ENCODE measurements at places on chromosomes 4 and X. TPM values are rescaled to one million over a fixed set of nuclear protein-coding genes. Genes with fewer than 3 reads are reported as not detected.

ABCG2 gene
- not detected for polyA plus RNA-seq

DNA sequence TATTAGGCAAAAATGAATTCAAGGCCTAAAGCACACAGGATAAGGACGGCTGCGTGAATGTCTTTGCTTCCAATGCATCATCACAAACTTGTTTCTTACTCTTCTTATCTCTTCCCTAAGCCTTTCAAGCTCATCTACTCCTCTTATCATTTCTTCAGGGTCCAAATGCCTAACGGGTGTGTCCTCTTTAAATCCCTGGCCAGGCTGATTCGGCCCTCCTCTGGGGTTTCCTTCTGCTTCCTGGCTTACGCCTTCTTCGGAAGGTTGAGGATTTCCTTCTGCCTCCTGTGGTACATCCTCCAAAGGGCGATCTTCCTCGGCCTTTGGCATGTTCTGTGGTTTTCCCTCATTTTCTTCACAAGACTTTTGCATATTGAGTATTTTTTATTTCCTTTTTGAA lies 1.3 kb downstream of the TCEAL8 start:
- peak; percentile 61 for DNase-seq

GRCh38 chr4:99190336-99190735 lies 28.7 kb downstream of the ADH6 start:
- no peak for DNase-seq

- DNase-seq, result no peak
Observed at GRCh38 chr4:2281575-2282343, 19.9 kb upstream of the MXD4 start.

DNA sequence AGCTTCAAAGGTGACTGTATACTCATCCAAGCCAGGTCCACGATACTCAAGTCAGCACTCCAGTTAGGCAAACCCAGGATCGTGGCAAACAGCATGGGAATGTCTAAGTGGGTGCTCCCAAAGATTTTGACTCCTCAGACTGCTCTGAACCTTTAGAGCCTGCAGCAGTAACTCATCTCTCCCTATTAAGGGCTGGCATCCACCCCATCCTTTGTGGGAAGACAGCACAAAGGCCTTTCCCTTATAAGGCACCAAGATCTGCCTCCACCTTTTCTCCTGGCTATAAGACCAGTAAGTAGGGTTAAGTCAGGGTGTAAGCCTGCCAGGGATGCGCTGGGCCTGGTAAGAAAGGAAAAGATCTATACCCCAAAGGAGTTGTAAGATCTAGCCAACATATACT lies 23.6 kb upstream of the SLC25A43 start:
- DNase-seq, result no peak

DNA sequence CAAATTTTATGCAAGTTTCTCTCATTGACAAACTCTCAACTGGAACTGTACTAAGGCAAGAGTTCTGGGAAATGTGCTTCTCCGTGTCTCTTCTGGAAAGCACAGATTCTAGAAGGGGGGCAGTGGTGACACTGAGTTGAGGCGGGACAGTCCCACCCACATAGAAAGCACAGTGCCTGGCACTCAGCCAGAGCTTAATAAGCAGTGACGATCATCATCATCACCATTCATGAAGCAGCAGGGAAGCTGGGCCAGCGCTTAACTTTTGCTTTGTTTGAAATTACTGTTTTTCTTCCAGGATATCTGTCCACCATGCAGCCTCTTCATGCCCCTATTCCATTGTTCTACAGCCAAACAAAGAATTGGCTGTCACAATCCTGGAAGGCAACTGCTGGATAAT lies 60.3 kb downstream of the BEND2 start:
- DNase-seq, result no peak
